ENCODE measurements at places on chromosomes 2 and 18.

- DNase-seq = no peak
These were observed 1012.4 kb upstream of the GYPC start for GRCh38 chr2:125643585-125643984.

DNA sequence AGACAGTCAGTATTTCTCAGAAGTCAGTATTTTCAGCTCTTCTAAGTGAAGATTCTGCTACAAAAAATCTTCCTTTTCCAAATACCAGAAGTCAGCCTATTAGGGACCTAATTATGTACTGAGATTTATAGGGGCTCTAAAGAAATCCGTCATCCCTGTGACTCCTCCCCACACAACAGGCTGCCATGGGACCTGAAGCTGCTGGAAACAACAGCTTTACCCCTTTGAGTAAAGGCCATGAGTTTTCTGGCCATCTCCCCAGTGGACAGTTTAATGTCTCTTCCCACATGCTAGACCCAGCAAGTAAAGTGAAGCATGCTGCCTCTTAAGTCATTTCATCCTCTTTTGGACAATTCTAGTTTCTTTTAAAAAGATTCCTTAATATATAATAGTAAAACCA, 255.7 kb upstream of the ACVR2A start:
- no peak for DNase-seq

- DNase-seq = no peak
These were observed 128.6 kb upstream of the WDR75 start for GRCh38 chr2:189312643-189313042.

DNA sequence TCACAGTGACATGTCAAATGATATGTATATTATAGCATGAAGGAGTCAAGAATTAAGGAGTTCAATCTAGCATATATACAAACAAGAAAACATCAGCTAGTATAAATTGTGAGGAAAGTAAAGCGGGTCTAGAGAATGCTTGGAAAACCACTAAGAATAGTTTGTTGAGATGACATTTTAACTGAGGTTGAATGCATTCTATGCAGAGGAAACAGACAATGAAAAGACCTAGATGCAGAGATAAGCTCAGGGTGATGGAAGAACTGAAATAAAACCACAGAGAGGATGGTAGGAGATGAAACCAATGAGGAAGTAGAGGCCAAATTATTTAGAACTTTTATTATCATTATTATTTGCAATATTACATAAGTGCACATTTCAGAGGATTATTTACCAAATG, 803.6 kb upstream of the FANCL start:
- no peak for DNase-seq

DNA sequence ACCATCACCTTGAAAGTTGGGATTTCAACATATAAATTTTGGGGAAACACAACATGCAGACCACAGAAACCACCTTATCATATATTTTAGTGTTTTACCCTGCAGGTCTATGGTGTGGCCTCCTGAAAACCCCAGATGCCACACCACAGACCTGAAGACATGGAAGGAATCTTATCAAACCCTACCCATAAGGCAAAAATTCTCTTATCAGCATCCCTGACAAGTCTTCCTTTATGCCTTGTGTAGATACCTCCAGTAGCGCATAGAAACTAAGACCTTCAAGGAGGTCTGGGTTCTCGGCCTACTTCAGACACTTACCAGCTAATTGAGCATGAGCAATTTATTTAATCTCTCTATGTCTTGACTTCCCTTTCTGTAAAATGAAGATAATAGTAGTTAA, 59.1 kb upstream of the SLC14A2 start:
- peak; percentile 11 for DNase-seq
